ENCODE measurements at places on chromosomes 13 and 19.
A peak's percentile ranks its signal among the peaks of the same experiment; 100 is the strongest.

GRCh38 chr19:2524840-2525723 is 49.2 kb downstream of the GADD45B start:
- DNase-seq = no peak

- no peak for DNase-seq
Measured at GRCh38 chr13:66137384-66137783, 1092.8 kb downstream of the PCDH9 start.

DNA sequence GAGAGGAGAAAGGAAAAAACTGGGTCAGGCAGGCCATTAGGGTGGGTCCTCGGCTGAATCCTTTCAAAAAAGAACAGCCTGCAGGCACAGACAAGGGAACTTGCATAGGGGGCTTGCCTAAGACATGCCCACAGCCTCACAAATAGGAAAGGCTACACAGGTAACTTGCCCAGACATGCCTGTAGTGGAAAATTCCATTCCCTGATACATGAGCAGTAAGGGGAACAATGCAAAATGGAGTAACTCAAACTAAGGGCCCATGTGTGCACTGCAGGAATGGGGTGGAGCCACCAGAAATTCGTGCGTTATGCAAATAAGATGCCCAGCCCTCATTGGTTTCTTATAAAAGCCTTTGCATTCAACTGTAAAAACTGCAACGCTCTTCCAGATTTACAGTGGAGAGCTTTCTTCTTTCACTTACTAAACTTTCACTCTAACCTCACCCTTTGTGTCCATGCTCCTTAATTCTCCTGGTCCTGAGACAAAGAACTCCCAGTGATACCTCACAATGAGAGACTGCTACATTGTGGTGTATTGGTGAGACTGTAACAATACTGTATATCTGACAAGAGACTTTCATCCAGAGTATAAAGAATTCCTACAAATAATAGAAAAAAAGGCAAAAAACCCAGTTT is 59.5 kb upstream of the SLITRK1 start:
- no peak for DNase-seq

DNA sequence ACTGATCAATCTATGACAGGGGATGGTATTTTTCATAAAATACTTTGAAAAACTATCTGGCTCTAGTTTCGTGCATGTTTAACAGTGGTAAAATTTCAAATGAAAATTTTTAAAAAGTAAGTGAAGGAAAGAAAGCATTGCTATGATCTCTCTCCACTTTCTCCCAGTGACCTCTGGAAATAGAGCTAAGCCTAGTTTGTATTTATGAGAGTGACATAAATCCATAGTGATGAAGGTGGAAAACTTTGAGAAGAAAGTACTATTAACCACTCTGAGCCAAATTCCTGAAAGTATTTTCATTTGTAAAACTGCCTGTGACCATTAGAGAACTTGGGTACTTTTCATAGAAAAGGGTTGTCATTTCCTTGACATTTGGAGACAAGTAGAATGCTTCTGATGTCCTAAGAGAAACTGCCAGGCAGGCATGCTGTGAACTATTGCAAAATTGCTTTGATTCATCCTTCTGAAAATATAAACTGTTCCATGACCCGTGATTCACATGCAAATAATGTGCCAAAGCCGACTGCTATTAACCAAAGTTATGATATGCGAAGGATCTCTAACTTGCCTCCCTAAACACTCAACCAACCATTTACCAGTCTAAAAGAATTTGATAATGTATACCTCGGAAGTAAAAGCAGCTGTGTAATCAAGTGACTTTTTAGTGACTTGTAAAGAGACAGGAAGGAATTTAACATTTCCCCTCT is 133.2 kb downstream of the VWA8 start:
- DNase-seq = no peak

- no peak for DNase-seq
Measured at GRCh38 chr19:1745589-1746031, 7.7 kb upstream of the ONECUT3 start.

- DNase-seq = no peak
Measured at GRCh38 chr13:49098771-49099512, 121.2 kb upstream of the MLNR start.

GRCh38 chr13:20127562-20128458 is 33.0 kb downstream of the GJA3 start:
- DNase-seq = peak; percentile 33

- no peak for DNase-seq
Measured at GRCh38 chr13:48431431-48431830, 18.5 kb upstream of the LPAR6 start.

DNA sequence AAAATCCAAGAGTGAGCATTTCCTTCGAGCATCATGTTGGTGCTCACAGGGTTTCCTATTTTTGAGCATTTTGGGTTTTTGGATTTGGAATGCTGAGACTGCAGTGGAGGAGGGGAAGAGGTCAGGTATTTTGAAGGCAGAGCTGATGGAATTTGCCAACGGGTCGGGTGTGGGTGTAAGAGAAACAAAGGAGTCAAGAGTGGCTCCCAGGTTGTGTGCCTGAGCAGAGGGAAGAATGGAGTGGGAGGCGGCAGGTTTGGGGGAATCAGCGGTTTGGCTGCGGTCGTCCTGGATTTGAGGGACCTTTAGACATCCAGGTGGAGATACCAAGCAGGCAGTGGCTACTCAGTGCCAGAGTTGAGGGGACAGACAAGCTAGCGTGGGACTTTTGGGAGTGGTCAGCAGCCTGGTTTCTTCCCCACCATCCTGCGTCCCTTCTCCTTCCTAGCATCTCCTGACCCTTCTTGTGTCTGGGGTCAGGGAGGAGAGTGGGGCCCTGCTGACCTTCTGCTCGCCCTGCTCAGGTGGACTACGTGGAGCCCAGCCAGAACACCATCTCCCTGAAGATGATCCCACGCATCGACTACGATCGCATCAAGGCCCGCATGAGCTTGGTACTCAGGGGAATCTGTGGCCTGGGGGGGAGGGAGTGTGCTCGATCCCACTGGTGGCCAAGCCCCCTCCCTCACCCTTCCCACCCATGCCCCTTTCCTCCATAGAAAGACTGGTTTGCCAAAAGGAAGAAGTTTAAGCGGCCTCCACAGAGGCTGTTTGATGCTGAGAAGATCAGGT is 14.5 kb upstream of the TIMM50 start:
- DNase-seq = no peak

DNA sequence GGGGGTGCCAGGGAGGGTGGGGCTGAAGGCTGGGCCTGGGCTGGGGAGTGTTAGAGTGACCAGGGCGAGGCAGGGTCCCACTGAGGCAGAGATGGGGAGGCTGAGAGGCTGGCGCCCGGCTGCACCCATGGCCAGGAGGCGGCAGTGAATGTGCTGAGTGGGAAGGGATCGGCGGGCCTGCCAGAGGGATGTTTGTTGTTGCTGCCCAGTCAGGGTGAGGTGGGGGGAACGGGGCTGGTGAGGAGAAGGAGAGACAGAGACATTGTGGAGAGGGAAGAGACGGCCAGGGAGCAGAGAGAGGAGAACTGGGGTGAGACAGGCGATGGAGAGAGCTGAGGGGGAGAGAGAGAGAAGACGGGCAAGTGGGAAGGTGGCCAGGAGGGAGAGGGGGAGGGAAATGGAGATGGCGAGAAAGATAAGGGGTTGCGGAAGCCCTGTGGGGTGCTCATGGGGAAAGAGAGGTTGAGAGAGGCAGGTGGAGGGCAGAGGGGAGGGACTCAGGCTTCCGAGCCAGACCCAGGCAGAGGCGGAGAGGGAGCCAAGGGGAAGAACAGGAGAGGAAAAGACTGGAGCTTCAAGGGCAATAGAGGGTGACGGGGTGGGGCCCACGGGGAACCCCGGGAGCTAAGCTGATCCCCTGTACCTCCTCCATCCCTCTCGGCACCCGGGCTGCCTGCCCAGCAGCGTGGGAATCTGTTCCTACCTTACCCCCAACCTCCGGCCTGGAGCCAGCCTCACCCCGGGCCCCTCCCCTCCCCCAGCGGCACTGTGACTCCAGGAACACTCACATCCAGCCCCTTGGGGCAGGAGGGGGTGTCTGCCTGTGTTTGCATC is 690 bp upstream of the B3GNT8 start:
- peak; percentile 13 for DNase-seq

DNA sequence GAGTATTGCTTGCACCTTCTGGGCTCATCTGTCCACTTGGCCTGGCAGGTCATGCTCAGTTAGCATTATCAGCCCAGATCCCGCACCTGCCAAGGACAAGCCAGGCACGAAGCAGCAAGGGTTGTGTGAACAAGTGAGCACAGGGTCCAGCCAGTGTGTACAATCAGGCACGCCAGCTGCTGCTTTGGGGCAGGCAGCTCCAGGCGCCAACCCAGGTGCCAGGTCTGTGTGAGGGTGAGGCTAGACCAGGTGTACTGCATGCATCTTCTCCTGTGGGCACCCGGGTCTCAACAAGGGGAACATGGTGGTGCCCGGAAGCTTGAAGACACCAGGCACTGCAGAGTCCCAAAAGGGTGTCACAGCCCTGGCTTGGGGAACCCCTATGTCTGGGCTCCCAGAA is 1446.8 kb downstream of the PCDH9 start:
- no peak for DNase-seq

DNA sequence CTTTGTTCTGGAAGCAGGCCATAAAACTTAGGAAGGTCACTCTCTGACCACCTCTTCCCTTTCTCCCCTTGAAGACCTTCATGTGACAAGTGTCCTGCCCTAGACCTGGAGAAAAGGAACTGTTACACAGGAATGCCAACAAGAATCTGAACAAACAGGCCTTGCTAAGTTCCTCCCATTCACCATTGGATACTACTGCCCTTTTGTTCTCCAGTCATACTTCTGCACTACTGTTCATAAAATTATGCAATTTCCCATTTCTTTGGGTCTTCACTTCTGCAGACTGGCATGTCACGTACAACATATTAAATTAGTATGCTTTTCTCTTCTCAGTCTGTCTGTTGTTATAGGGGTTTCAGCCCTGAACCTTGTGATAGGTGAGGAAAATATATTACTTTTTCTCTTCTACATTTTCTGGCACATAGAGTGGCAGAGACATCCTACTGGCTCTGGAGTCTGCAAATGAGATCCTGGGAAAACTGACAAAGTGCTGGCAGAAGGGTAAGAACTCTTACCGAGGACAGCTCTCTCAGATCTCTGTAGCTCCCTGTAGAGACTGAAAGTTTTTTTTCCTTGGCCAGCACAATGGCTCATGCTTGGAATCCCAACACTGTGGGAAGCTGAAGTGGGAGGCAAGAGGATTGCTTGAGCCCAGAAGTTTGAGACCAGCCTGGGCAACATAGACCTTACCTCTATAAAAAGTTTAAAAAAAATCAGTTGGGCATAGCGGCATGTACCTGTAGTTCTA is 87.6 kb upstream of the SPRY2 start:
- DNase-seq = no peak

- no peak for DNase-seq
Measured at GRCh38 chr13:84137292-84137691, 255.0 kb upstream of the SLITRK1 start.

- no peak for DNase-seq
Measured at GRCh38 chr19:33208904-33209849, 15.0 kb downstream of the LRP3 start.

- no peak for DNase-seq
Measured at GRCh38 chr13:91401920-91402319, 3.5 kb downstream of the GPC5 start.

DNA sequence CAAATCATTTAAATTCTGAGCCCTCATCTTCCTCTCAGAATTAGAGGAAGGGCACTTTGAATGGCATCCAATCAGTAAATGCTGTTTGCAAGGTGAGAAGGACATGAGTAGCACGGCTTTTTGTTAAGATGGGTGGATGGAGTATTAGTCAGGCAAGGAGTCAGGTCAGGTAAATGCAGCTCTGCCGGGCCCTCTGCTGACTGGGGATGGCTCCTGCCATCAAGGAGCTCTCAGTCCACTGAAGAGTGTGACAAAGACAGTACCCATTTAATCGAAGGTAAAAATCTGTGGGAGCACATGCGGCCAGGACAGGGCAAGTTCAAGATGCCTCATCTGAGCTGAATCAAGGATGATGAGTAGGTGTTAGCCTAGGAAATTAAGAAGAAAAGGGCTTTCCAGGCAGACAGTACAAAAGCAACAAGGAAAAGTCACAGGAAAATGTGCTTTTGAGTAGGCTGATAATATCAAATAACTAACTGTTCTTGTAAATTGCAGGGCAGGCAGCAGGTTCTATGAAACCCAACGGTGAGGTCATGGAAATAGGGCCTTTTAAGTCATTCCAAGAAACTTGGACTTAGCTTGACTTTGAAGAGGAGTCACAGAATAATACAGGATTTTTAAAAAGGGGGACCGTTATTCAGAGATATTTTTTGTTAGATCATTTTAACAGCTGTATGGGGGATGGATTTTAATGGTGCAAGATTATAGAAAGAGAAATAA is 670.5 kb upstream of the ARGLU1 start:
- DNase-seq = no peak

DNA sequence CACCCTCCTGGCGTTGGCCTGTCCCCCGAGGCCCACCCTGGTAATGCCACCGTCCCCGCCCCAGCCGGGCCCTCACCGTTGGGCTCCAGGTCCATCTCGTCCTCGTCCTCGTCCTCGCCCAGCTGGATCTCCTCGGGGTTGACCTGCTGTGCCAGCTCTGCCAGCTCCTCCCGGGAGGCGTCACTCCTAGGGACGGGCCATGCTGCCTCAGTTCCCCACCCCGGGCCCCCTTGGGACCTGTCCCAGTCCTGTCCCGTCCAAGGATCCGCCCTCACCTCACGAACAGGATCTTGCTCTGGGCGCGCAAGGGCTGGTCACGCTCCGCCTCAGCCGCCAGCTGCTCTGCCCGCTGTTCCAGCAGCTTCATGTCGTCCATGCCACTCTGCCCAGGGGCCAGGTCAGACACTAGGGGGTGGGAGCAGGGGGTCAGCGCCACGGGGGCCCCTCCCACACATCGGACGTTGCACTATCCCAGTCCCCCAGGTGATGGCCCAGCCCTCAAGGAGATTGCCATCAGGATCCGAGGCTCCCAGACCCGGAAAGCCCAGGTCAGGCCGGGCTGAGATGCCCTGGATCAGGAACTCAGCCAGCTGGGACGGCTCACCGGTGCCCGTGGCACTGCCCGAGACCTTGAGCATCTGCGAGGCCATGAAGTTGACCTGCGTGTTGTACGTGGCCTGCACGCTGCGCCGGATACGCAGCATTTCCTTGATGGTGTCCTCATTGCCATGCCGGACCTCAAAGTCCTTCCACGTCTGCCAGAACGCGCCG is 9.5 kb downstream of the XAB2 start:
- no peak for DNase-seq

GRCh38 chr19:35890113-35890650 is 10.2 kb downstream of the NFKBID start:
- no peak for DNase-seq

- DNase-seq = no peak
Measured at GRCh38 chr13:93926425-93926824, 553.1 kb downstream of the DCT start.

GRCh38 chr19:2252055-2252796 is 3.1 kb downstream of the AMH start:
- DNase-seq = no peak

Data from activated T-cell treated with anti-CD3 and anti-CD28 coated beads for 48 hours (primary cell).